ENCODE measurements at places on chromosomes 7 and 10.

DNA sequence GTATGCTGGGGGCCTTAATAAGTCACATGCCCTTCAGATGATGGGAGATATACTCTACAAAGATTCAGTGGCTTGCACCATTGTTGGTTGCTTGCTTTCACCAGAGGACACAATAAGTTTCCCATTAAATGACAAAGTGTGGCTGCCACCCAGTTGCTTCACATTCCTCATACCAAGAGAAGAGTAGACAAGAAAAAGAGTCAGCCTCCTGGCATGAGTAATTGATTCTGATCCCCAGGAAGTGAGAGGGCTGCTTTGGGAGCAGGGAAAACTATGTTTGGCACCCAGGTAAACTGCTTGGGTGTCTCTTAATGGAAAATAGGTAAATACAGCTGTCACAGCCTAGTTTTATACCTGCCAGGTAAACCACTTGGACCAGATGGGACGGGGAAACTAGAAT lies 66.7 kb upstream of the IL6 start:
- no peak for DNase-seq

GRCh38 chr7:30188811-30189210 lies 54.0 kb downstream of the MTURN start:
- DNase-seq, result no peak

- DNase-seq, result no peak
These were observed 533.4 kb upstream of the SEMA3D start for GRCh38 chr7:85719981-85720953.

- no peak for DNase-seq
These were observed 21.4 kb downstream of the ZKSCAN5 start for GRCh38 chr7:99525713-99526440.

GRCh38 chr10:72740528-72740927 lies 48.6 kb downstream of the MCU start:
- DNase-seq, result no peak

DNA sequence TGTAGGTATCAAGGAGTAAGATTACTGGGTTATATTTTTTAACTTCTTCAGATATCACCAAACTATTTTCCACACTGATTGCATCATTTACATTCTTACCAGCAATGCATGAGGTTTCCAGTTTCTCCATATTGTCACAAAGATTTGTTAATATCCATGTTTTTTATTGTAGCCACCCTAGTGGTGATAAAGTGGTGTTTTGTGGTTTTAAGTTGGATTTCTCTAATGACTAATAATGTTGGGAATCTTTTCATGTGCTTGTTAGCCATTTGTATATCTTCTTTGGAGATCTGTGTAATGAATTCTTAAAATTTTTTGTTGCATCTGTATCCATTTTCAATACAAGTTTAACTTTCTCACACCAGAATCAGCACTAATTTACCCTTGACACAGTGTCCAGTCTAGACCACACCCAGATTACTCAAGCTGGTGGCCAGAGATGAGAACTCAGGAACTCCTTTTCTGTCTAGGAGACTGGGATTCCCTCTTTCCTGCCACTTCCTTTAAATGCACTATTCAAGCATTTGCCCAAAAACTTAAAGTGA lies 67.0 kb upstream of the PLXDC2 start:
- no peak for DNase-seq

GRCh38 chr7:76260171-76260703 lies 42.2 kb upstream of the HSPB1 start:
- DNase-seq, result no peak

DNA sequence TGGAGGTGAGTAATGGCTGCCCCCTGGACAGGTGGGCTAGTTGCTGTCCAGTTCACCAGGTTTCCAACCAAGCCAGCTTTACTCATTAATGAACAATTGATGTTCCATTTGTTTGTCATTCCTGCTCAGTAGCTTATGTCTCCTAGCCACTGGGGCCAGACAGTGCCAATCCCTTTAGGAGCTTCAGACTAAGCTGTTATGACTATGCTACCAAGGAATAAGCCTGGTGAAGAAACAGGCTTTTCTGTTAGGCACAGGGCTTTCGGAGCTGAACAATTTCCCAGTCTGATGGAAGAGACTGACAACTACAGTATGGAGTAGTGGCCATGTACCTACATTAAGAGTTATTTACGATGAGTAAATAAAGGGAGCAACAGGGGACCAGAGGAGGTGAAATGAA lies 2.1 kb upstream of the FMC1 start:
- no peak for DNase-seq

DNA sequence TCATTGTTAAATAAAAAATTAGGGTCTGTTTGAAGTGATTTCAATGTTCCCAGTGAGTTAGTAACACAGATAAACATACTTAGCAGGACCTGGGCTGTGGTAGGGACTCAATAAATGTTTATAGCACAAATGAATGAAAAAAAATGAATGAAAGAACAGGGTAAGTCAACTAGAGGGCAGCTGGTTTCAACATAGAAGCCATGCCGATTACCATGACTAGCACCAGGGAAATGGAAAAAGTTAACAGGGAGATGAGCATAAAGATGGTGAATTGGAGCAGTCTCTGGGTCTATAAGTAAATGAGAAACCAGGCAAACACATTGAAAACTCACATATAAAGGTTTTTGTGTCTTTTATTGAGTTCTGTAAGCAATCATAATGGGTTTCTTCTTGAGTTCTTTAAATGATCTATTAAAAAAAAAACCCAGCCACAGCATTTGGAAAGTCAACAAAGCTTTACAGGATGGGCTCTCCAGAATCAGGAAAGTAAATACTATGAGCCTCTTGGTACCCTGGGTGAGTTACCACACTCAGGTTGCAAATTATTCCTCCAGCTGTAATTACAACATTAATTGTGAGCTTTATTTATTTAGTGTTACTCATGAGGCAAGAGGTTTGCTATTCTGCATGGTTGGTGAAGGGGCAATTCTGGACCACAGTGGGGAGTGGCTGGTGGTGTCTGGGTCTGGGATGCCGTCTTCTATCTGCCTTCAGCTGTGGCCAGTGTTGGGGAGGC lies 46.1 kb upstream of the MTPN start:
- peak; percentile 63 for DNase-seq

Data from LNCaP clone FGC (cell line).